ENCODE measurements at places on chromosomes 5 and 9. TPM values are rescaled to one million over a fixed set of nuclear protein-coding genes. Genes with fewer than 3 reads are reported as not detected.

The POU5F2 gene
- 3.1 TPM for total RNA-seq

The FOXE1 gene
- total RNA-seq = not detected

The SPINK5 gene
- not detected for total RNA-seq

The SPATA31A3 gene
- not detected for total RNA-seq

The INVS gene
- 31.3 TPM for total RNA-seq

The MSANTD3 gene
- total RNA-seq = 76.1 TPM

The ECSCR gene
- total RNA-seq = 0.36 TPM

The AGXT2 gene
- total RNA-seq = not detected

The FOXD4L6 gene
- not detected for total RNA-seq

The PLPP7 gene
- total RNA-seq = 5.6 TPM

The DOLK gene
- 27.4 TPM for total RNA-seq

The MCTP1 gene
- 1.5 TPM for total RNA-seq

The PSMD5 gene
- 49.4 TPM for total RNA-seq

The PCDHGB2 gene
- 5.7 TPM for total RNA-seq

The PHYHD1 gene
- 13.1 TPM for total RNA-seq

The TYRP1 gene
- 1.1 TPM for total RNA-seq

The F2RL2 gene
- 18.6 TPM for total RNA-seq

The ELAVL2 gene
- total RNA-seq = 0.81 TPM

The SPATA31A7 gene
- not detected for total RNA-seq

The FCN2 gene
- not detected for total RNA-seq

The TLX3 gene
- not detected for total RNA-seq

The TMED9 gene
- 40.9 TPM for total RNA-seq

The ANKRD31 gene
- 0.16 TPM for total RNA-seq

The OR13J1 gene
- not detected for total RNA-seq

The GDNF gene
- total RNA-seq = 0.54 TPM

The FOXD4L4 gene
- total RNA-seq = 0.09 TPM

The PCDHGA9 gene
- 4.1 TPM for total RNA-seq

The RIMOC1 gene
- total RNA-seq = 30.9 TPM

The TAF11L10 gene
- not detected for total RNA-seq

The MAP1B gene
- 401 TPM for total RNA-seq

The BTNL8 gene
- not detected for total RNA-seq

The ARID3C gene
- 0.74 TPM for total RNA-seq

The CD74 gene
- 0.41 TPM for total RNA-seq

The NR6A1 gene
- 1.2 TPM for total RNA-seq

The ZNF189 gene
- total RNA-seq = 18.3 TPM

The MARCHF3 gene
- 16.9 TPM for total RNA-seq

The FAM163B gene
- total RNA-seq = not detected

The GADD45G gene
- 6.1 TPM for total RNA-seq

The AJM1 gene
- 1.1 TPM for total RNA-seq

The PRRC2B gene
- 162 TPM for total RNA-seq

The GRXCR2 gene
- not detected for total RNA-seq

The CD274 gene
- 0.33 TPM for total RNA-seq

Data from fibroblast of the aortic adventitia (primary cell).